HCT116 (cell line): ENCODE measurements at places on chromosomes 12 and 14. TPM values are rescaled to one million over a fixed set of nuclear protein-coding genes. Genes with fewer than 3 reads are reported as not detected.

GRCh38 chr12:89768586-89769482, 60.2 kb upstream of the ATP2B1 start:
- no peaks in the 10 kb centered on the region for H3K36me3 ChIP-seq
- DNase-seq = peak; percentile 95
- H3K27ac ChIP-seq = 0 out of 2 replicates have a peak overlapping the region, but pooled peaks have one; percentile 1
- H3K27me3 ChIP-seq = no peaks in the 10 kb centered on the region
- H3K4me1 ChIP-seq = peaks cover 24% of the 10 kb centered on the region

DNA sequence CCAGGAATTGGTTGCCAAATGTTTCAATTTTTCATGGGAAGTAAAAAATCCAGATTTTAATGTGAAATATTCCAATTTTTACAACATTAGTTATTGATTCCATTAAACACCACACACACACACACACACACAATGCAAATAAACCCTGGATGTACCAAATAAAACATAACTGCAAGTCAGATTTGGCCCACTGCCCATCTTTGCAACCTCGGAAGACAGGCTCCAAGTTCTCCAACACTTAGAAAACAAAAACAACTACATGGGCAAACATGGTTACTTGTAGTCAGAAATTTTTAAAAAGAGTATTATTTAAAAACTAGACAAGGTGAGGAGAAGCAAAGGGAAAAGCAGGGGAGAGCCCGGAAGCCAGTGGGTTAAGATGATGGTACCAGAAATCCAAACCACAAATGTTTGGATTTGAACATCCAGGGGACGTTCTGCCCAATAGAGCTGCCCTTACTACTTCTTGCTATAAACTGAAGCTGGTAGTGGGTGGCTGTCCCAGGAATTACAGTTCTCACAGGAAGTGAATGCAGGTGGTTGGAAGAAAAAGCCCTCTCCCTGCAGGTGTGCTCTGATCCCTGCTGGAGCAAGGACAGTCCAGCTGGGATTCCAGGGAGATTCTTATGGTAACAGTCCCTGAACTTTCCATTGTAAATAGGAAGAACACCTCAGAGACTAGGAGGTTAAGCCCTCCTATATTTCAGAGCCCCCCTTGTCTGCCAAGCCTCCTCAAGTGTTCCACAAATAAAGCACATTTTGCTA, 111.7 kb downstream of the SLC25A21 start:
- no peak overlapping the region for H3K27ac ChIP-seq
- H3K4me3 ChIP-seq = no peak overlapping the region
- no peak for DNase-seq

- H3K4me1 ChIP-seq = no peaks in the 10 kb centered on the region
- no peaks in the 10 kb centered on the region for H3K27me3 ChIP-seq
- no peak for DNase-seq
- no peaks in the 10 kb centered on the region for H3K36me3 ChIP-seq
Measured at GRCh38 chr14:65433157-65433556, 20.6 kb downstream of the FUT8 start.

DNA sequence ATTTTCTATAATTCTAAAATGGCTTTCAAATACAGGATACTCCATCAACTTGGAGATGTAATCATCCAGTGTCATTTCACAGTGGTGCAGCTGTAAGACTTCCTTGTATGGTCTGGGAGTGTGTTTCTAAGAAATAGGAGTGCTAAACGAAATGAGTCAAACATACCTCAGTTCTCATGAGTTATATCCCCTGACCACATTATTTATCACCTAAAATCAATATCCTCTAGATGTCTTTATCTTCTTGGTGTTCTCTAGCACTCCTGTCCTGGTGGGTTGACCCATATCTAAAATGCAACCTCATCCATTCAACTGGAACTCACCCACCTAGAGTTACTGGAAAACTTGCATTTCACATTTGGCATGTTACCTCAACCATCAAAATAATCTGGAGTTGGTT, 33.2 kb downstream of the TMEM30B start:
- H3K36me3 ChIP-seq = no peaks in the 10 kb centered on the region
- H3K4me3 ChIP-seq = no peak overlapping the region
- DNase-seq = no peak
- no peaks in the 10 kb centered on the region; the same call in 1 of the 2 replicates for H3K4me1 ChIP-seq
- no peak overlapping the region for H3K27ac ChIP-seq

GRCh38 chr12:109983432-109984142, 12.6 kb downstream of the GIT2 start:
- H3K4me1 ChIP-seq = no peaks in the 10 kb centered on the region
- no peaks in the 10 kb centered on the region for H3K27me3 ChIP-seq
- no peak overlapping the region for H3K4me3 ChIP-seq
- H3K36me3 ChIP-seq = peaks cover 34% of the 10 kb centered on the region
- no peak for DNase-seq
- H3K27ac ChIP-seq = no peak overlapping the region

DNA sequence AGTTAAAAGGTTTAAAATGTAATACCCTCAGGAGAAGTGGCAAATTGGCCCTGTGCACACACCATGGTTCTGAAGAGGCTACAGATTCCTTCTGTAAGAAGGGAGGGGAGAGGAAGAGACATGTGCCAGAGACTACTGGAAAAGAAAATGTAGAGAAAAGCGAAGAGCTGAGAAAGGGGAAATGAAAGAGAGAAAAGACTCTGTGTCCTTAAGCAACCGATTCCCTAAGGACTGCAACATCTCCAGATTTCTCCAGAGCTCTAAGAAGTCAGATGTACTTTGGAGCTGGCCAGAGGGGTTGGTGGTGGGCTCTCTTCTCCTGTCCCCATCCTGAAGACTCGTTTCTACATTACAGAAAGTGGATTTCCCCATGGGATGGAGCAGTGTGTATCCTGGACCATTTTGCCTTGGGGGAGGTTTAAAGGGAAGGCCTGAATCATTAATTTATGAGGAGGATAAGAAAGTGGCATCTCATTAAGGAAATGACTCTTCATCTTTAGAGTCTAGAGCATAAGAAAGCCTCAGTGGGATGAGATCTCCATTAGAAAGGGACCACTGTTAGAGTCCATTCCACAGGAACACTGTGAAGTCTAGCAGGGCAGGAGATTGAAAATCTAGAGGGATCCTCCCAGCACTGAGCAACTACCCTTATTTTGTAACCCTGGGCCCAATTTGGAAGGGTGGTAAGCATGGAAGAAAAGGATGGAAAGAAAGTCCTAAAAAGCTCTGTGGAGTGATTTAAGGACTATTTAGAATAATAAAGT, 45.5 kb upstream of the FUT8 start:
- DNase-seq = no peak
- H3K27ac ChIP-seq = no peak overlapping the region
- no peak overlapping the region for H3K4me3 ChIP-seq
- no peaks in the 10 kb centered on the region for H3K4me1 ChIP-seq

- H3K27me3 ChIP-seq = no peaks in the 10 kb centered on the region
- no peak for DNase-seq
- no peaks in the 10 kb centered on the region for H3K36me3 ChIP-seq
- no peaks in the 10 kb centered on the region for H3K4me1 ChIP-seq
Measured at GRCh38 chr14:33254861-33255395, 316.2 kb downstream of the NPAS3 start.

- no peaks in the 10 kb centered on the region for H3K27me3 ChIP-seq
- peak overlapping the region; percentile 7; the same call in 1 of the 2 replicates for H3K4me3 ChIP-seq
- H3K36me3 ChIP-seq = no peaks in the 10 kb centered on the region
- peak overlapping the region; percentile 54 for H3K27ac ChIP-seq
- DNase-seq = peak; percentile 88
Measured at GRCh38 chr14:93959239-93960107, 16.9 kb downstream of the ASB2 start.

DNA sequence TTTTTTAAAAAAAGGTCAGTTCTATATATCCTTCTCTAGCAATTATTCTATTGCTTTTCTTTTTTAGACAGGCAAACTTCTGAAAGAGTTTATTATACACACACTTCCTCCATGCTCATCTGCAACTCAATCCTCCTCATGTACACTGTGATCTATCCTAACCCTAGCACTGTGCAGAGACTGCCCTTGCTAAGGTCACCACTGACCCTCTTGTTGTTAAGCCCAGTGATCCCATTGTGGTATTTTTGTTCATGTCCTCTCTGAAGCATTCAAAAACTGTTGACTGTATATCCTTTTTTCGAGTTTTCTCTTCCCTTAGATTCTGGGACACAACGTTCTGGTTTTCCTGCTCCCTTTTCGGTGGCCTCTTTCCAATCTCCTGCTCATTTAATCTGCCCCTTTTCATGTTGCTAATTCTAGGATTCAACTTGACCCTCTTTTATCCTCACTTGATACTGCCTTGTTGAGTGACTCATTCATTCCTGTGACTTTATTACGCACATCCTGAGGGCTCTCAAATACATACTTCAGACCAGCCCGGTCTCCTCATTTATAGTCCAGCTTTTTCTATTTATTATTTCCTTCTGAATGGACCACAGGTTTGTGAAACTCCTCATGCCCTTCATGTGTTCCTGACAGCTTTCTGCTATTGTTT, 53.9 kb upstream of the PTPRB start:
- DNase-seq = no peak
- H3K27me3 ChIP-seq = no peaks in the 10 kb centered on the region
- no peaks in the 10 kb centered on the region for H3K36me3 ChIP-seq
- H3K4me3 ChIP-seq = no peak overlapping the region
- H3K27ac ChIP-seq = no peak overlapping the region

DNA sequence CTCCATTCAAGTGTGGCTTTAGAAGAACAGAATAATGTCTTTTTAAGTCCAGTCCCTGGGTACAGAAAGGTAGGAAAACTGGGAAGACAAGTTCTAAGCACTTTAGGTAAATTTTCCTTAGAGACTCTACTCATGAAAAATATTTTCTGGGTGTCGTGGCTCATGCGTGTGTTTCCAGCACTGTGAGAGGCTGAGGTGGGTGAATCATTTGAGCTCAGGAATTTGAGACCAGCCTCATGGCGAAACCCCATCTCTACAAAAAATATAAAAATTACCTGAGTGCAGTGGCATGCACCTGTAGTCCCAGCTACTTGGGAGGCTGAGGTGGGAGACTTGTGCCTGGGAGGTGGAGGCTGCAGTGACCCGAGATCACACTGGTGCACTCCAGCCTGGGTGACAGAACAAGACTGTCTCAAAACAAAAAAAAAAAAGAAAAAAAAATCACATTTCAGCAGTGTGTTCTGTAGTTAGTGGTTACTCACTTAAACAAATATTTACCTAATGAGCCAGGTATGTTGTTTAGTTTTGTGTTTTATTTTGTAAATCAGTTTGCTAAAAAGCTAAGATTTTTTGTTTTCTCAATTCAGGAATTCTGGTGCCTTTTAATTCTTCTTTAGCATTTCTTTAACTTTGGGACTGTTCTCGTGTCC, 52.3 kb upstream of the RD3L start:
- no peaks in the 10 kb centered on the region for H3K36me3 ChIP-seq
- no peaks in the 10 kb centered on the region for H3K27me3 ChIP-seq
- H3K4me3 ChIP-seq = no peak overlapping the region
- DNase-seq = no peak

GRCh38 chr14:68397371-68397811, 395.5 kb downstream of the ZFP36L1 start:
- peaks cover 4% of the 10 kb centered on the region; the same call in 1 of the 2 replicates for H3K4me1 ChIP-seq
- no peaks in the 10 kb centered on the region for H3K27me3 ChIP-seq
- no peaks in the 10 kb centered on the region for H3K36me3 ChIP-seq
- DNase-seq = no peak

DNA sequence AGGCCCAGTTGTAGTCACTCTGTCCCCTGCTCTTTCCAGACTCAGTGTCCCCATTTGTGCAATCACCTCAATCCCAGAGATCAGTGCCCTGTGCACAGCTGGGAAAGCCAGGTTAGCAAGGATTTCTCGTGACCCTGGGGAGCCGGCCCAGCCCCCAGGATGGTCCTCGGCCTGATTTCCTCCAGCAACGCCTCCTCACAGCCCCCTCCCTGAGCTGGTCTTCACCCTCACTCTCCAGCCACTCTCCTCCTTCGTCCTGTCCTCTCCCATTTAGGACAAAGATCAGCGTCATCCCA, 194.8 kb upstream of the C14orf180 start:
- H3K4me3 ChIP-seq = no peak overlapping the region
- H3K27me3 ChIP-seq = peaks cover 20% of the 10 kb centered on the region; the same call in 1 of the 2 replicates
- H3K4me1 ChIP-seq = no peaks in the 10 kb centered on the region
- DNase-seq = no peak

DNA sequence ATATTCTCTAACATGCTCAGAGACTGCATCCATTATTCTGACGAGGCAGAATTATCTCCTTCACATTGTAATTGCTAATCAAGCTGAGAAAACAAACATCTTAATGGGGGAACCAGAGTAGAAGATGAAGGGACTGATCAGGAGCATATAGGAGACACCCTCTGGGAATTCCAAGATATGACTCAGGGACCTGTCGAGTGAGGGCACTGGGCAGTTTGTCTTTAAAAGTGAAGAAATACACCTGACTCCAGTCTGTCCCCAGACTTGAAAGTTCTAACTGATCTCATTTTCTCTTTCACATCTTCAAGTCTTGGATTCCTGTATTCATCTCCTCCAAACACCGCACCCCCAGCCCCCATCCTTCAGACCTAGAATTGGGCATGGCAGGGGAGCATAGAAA, 226.9 kb upstream of the PLXNC1 start:
- no peak overlapping the region for H3K4me3 ChIP-seq
- H3K4me1 ChIP-seq = no peaks in the 10 kb centered on the region
- H3K27ac ChIP-seq = no peak overlapping the region

- H3K4me1 ChIP-seq = no peaks in the 10 kb centered on the region
- no peaks in the 10 kb centered on the region for H3K36me3 ChIP-seq
- H3K27ac ChIP-seq = no peak overlapping the region
- H3K4me3 ChIP-seq = no peak overlapping the region
- H3K27me3 ChIP-seq = peaks cover 5% of the 10 kb centered on the region; the same call in 1 of the 2 replicates
- no peak for DNase-seq
Measured at GRCh38 chr12:51536159-51536558, 54.9 kb upstream of the SCN8A start.

DNA sequence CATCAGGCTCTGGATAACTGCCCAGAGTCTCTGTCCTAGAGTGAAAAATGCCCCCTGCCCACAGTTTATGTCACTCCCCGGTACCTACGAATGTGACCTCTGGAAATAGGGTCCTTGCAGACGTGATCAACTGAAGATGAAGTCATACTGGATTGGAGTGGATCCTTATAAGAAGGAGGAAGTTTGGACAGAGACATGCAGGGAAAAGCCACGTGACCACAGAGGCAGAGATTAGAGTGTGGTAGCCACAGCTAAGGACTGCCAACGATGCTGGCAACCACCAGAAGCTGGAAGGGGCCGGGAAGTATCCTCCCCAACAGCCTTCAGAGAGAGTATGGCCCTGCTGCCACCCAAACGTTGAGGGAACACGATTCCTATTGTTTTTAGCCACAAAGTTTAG, 101.2 kb upstream of the NCOR2 start:
- no peaks in the 10 kb centered on the region for H3K27me3 ChIP-seq
- no peak for DNase-seq
- H3K27ac ChIP-seq = no peak overlapping the region
- no peaks in the 10 kb centered on the region for H3K36me3 ChIP-seq
- H3K4me1 ChIP-seq = no peaks in the 10 kb centered on the region

Gene IFNG
- total RNA-seq = 0.44 TPM

Gene APOF
- total RNA-seq = 0.17 TPM

Gene TSHR
- not detected for total RNA-seq

Gene DGLUCY
- total RNA-seq = 67.0 TPM

Gene PRKCH
- 16.6 TPM for total RNA-seq

Gene RD3L
- not detected for total RNA-seq

Gene BDKRB2
- 0.49 TPM for total RNA-seq

Gene KLRB1
- total RNA-seq = not detected

Gene KRT2
- total RNA-seq = not detected

Gene NPFF
- not detected for total RNA-seq

Gene HOXC6
- 3.1 TPM for total RNA-seq

Gene ART4
- not detected for total RNA-seq

Gene CPNE6
- not detected for total RNA-seq
